NCI-H187 (cell line): ENCODE measurements at places on chromosomes 6 and 20.

- DNase-seq: no peak
Observed at GRCh38 chr20:57513199-57513598, 11.7 kb downstream of the CTCFL start.

DNA sequence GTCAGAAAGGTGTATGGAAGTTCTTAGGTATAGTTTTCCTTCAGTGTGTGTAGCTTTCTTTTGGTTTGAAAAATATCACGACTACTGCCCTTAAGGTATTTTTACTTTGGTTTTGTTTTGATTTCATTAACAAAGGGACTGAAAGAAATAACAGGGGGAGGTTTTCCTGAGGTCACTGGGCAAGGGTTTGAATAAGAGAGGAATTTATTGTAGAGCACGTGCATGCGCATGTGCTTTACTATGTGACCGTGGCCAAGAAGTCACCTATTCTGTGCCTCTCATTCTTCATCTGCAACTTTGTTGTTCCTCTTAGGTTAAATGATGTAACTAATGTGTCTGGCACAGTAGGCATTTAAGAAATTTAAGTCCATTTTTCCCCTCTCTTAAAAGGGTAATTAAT lies 4.1 kb upstream of the MAN1A1 start:
- no peak for DNase-seq

DNA sequence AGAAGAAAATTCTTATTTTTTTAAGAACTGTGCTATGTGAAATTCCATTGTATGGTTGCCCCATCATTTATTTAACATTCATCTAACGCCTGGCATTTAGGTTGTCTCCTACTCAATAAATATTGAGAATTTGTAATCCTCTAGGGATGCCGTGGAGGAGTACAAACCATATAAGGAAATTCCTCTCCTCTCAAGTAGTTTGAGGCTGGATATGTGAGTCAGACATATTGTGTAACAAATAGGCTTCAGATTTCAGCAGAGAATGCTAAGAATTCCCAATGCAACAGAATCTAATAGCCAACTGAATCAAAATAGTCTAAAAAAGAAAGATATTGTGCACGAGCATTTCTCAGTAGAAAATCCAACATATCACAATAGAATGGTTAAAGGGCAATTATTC lies 174.7 kb downstream of the OTOR start:
- DNase-seq: no peak

GRCh38 chr6:6362056-6362840 lies 41.8 kb upstream of the F13A1 start:
- no peak for DNase-seq

DNA sequence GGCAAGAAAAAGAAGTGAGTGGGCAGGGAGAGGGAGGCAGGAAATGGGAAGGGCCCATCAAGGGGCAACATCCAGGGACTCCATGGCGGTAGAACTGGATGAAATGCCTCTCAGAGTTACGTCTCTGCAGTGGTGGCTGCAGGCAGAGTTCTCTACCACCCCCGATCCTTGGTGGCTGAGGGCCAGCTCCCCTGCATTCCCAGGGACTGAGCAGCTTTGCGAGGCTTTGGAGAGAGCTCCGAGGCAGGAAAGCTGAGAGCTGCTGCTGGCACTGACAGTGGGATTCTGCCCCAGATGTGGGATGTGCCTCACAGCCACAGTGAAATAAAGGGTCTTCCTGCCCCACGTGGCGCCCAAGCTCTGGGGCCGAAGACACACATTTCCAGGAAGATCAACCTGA lies 236.6 kb downstream of the SLC24A3 start:
- DNase-seq: no peak

DNA sequence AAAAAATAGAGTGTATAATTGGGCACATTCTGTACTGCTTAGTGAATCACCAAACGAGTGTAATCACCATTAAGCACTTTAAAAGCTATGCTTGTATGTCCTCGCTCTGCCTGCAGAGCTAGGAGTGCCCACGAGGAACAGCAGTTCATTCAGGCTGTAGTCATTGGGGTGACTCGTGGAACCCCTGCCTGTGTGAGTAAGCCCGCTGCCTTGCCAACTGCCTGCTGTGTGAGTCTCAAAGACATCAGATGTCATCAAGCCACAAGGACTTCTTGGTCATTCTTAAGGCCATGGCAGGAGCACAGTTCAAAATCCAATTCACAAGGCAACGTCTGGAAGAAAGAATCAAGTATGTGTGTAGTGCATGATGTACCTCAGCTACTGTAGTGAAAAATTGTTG lies 60.4 kb downstream of the FOXO3 start:
- no peak for DNase-seq

DNA sequence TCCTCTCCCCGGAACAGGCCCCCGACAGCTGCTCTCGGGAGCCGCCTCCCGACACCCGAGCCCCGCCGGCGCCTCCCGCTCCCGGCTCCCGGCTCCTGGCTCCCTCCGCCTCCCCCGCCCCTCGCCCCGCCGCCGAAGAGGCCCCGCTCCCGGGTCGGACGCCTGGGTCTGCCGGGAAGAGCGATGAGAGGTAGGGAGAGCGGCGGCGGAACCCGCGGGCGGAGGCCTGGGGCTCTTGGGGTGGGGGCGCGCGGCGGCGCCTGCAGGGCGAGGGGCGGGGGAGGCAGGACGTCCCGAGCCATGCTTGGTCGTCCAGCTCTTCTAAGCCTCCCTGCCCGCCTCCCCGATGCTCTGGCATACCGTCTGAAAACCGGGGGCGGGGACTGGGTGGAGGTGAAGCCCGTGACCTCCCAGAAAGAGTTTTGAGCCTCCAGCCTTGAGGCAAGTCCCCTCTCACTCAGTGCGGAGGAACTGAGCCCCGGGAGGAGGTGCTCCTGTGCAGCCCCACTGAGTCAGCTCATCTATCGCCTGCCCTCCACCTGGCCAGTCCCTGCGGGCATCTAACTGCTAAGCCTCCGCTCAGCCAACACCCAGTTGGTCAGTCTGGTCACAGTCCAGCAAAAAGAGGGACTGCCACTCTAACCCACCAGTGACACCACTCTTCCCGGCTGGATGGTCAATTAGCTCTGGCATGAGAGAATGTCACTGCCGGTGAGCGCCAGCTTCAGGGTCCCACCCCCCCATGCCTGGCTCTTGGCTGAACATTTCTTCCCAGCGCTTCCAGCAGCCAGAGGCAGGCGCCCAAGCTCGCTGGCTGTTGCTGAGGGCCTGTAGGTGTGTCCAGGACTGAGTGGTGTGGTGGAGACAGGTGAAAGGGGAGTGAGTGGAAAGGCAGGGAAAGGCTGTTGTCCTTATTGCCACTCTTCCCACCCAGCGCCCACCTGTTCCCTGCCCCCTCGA lies 482 bp downstream of the DDR1 start:
- no peak for DNase-seq

- no peak for DNase-seq
Observed at GRCh38 chr20:11267762-11268335, 594.0 kb upstream of the JAG1 start.

DNA sequence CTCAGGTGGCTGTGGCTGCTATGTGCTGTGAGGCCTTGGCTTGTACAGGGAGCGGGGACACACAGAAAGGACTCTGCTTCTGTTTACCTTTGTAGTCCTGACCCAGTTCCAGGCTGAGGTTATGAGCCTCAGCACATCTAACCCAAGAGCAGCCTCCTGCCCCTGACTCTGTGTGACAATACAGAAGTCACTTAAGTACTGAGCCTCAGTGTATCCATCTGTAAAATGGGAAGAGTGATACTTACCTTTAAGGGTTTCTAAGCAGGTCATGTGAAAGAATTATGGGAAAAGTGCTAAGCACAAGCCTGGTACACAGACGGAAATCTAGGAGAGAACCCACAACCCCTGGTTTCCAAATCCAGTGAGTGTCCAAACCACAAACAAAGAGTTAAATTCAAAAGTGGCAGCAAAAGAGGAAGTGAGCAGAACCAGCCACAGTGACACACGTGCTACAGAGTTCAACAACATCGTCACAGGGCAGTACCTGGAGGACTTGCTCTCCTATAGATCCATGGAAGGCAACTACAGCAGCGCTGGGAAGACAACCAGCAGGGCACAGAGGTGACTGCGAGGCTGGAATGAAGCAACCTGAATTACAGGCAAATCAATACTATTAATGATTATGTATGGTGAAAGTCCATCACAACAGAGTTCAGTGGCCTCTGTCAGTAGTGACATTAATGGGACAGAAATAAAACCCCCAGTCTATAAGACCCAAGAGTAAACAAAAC lies 12.5 kb downstream of the TRIM26 start:
- no peak for DNase-seq

- DNase-seq: no peak
Observed at GRCh38 chr6:106098383-106099234, 12.5 kb downstream of the PRDM1 start.

- no peak for DNase-seq
Observed at GRCh38 chr6:80174900-80175572, 68.6 kb downstream of the BCKDHB start.

DNA sequence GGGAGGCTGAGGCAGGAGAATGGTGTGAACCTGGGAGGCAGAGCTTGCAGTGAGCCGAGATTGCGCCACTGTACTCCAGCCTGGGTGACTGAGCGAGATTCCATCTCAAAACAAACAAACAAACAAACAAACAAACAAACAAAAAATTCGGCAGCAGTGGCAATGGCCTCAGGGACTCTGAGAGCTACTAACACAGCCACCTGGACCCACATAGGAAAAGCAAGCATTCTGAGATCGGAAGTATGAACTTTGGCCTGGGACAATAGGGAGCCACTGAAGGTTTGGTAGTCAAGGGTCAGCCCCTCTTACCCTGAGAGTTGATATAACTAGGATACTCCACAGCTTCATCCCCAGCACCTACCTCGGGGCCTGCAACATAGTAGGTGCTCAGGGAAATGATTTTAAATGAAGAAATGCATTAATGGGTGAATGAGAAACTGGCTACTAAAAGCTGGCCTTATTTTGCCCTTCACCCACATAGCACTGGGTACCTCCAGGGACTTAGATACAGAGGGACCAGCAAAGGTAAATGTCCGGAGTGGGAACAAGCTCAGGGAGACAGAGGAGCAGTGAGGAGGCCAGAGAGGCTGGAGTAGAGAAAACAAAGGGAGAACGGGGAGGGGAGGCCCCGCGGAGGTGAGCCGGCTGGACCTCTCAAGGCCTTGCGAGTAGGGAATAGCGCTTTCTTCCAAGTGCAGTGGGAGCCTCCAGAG lies 46.6 kb upstream of the PTGIS start:
- DNase-seq: no peak

GRCh38 chr6:131060311-131060710 lies 2.7 kb downstream of the EPB41L2 start:
- no peak for DNase-seq

DNA sequence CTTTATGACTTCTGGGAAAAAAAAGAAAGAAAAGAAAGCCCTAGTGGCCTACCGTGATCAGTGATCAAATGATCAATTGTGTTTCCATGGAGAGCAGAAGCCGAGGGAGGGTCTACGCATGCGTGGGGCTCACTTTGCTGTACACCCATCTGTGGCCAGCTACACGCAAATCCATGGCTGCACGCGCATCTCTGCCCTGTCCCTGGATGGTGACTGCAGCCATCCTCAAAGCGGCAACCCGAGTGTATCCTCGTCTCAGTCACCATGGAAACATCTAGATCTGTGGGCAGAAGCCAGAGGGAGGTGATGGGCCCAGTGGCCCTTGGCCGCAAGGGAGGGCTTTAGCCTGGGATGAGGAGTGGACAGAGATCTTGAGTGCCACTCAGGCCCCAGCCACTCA lies 785 bp upstream of the ULBP3 start:
- DNase-seq: no peak

GRCh38 chr6:107124934-107125348 lies 9.6 kb upstream of the BEND3 start:
- DNase-seq: no peak

- DNase-seq: no peak
Observed at GRCh38 chr6:74872754-74873476, 332.9 kb downstream of the COL12A1 start.

DNA sequence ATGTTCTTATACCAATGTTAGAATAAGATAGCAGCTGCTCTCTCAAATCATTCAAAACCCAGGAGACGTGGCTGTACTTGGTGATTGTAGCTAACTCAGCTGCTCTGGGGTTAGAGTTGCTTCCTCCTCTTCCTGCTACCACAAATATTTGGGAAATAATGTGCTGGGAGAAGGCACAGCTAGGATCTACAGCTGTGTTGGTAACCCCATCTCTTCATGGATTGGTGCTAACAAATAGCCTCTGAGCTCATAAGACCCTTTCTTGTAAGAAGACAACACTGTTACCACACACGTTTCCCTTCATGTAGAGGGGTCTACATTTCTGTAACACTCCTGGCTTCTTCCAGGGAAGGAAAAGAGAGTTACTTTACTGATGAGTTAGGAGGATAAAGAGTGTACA lies 911.0 kb upstream of the CITED2 start:
- no peak for DNase-seq
